ENCODE measurements at places on chromosomes 4 and X.

DNA sequence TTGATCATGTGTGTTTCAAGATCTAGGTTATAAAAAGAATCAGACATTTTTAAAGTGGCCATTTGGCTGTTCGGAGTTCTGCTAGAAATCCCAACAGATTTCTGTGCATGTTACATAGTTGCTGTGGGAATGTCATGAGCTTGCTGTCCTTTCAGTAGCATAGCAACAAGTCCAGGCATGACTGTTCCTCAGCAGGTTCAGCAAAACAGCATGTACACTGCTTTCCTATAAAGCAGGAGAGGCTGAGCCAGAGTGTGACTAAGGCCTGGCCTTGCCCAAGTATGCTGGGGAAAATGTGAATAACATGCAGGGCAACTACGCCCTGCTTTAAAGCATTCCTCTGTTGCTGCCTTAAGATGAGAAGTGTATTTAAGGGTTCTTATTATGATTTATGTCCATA, 217.1 kb upstream of the SMIM31 start:
- DNase-seq: no peak

GRCh38 chr4:128060121-128060698, 902 bp upstream of the LARP1B start:
- no peak for DNase-seq

DNA sequence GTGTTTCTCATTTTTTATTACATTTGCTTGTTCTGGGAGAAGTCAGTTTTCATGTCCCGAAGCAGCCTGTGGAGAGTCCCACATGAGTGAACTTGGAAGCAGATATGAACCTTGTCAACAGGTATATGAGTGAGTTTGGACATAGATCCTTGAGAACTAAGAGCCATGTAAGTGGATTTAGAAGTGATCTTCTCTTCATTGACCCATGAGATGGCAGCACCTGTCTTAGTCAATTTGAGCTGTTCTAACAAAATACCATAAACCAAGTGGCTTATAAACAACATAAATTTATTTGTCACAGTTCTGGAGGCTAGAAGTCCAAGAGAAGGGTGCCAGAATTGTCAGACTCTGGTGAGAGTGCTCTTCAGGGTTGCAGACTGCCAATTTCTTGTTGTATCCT, 1043.8 kb downstream of the ADGRL3 start:
- no peak for DNase-seq

- DNase-seq: no peak
Observed at GRCh38 chr4:101649790-101650515, 140.6 kb upstream of the BANK1 start.

GRCh38 chrX:121336831-121337421, 289.5 kb downstream of the GLUD2 start:
- no peak for DNase-seq

DNA sequence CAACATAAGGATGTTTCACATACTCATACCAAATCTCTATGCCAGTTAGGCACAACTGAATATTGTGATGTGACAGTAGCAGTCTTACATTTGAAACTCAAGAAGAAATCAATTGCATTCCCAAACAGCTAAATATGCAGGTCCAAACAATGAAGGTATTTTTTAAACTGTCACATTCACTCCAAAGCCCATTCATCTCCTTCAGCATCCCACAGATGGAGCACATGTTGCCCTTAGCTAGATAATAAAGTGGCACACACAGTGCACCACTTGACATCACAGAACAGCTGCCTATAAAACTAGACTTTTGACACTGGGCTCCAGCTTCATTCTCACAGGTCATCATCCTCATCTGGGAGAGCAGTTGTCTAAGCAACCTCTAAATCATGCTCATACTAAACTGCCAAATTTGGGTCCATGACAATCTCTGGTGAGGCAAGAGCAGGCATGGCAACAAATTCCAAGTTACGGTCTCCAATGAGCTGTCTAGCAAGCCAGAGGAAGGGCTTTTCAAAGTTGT, 26.2 kb upstream of the ARHGEF6 start:
- DNase-seq: no peak

DNA sequence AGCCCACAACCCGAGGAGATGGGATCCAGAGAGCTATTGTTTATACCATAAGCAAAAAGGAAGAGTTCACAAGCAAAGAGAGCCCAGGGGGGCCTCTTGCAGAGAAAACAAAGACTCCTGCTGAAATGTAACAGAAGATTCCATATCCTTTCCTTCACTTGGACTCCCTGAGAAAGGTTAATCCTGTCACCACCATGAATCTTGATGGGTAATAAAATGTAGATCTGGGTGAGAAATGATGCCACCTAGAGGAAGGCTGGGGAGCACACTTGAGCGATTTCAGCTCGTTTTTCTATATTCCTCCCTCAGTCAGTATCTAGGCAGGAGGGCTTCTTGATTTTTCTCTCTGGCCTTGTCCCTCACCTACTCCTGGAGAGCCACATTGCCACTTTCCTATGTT, 10.2 kb upstream of the KCNE5 start:
- no peak for DNase-seq

DNA sequence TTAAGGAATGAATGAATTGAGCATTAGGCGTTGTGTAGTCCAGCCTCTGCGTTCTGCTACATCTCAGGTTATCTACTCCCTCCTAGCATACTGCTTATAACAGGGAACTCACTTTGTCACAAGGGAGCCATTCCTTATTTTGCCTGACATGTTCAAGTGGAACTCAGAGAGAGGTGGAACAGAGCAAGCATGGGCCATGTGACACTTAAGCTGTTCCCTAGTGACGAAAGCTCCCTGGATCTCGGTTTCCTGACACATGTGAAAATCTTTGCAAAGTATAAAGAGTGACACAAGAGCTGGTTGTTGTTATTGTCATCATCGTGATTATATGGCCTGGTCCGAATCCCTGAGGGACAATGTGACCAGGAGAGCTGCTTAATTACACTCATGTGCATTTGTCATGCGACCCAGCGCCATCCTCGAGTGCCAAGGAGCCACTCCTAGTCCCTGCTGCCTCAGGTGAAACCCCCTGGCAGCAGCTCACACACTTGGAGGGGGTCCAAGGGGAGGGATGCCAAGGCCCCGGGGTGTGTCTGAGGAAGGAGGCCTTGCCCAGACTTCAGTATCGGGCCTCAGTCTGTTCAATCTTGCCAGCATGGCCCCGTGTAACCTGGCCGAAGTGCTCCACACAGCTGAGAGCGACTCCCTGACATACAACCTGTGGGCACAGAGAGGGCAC, 98.5 kb upstream of the MAP3K15 start:
- no peak for DNase-seq

GRCh38 chr4:100340512-100341485, 150.5 kb upstream of the DDIT4L start:
- no peak for DNase-seq

DNA sequence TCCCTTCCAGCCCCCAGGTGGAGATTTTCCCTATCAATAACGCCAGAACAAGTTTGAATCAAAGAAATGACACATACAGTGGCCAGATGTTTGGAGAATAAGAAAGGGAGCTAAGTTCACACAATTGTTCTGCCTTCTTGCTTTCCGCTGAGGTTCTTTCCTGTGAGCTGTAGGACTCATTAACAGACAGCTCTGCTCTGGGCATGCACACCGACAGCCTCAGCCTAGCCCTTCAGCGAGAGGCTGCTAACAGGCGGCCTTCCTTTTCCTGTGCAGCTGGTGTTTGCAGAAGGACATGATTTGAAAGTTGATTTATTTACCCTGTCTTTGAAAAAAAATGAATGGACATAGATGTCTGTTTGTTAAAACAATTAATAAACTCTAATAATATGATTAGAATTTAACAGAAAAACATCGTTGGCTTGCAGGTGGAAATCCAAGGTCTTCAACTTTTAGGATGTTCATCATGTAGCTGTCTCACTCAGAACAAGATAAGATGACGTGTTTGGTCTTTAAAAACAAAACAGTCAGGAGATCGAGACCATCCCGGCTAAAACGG, 183.3 kb downstream of the KDR start:
- DNase-seq: no peak

DNA sequence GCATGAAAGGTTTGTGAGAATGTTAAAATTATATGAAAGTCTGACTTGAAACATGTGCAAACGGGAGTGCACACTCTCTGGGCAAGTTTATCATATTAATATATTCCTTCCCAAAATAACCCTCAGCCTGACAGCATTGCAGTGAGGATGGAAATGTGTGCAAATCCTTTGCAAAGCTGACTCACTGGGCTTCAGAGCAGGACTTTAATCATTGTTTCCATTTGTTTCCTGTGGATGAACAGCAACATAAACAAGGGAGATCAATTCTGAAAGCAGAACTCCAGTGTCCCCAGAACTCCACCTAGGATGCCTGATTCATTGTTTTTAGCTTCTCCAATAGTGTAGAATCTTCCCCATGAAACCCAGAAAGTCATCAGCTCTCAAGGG, 32.9 kb downstream of the SLC2A9 start:
- DNase-seq: no peak

DNA sequence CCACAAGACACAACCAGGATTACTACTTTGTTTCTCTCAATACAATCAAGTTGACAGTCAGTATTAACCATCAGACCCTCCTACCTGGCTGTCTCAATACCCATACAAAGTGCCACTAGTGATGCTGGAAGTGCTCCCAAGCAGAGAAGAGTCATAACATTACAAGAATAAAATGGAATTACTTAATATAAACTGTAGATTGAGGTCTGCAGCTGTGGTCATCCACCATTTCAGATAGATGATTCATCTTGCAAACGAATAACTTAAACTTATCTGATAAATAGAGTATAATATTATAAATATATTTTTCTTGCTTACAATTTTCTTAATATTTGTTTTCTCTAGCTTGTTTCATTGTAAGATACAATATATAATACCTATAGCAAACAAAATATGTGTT, 1034.2 kb upstream of the PCDH10 start:
- DNase-seq: no peak

DNA sequence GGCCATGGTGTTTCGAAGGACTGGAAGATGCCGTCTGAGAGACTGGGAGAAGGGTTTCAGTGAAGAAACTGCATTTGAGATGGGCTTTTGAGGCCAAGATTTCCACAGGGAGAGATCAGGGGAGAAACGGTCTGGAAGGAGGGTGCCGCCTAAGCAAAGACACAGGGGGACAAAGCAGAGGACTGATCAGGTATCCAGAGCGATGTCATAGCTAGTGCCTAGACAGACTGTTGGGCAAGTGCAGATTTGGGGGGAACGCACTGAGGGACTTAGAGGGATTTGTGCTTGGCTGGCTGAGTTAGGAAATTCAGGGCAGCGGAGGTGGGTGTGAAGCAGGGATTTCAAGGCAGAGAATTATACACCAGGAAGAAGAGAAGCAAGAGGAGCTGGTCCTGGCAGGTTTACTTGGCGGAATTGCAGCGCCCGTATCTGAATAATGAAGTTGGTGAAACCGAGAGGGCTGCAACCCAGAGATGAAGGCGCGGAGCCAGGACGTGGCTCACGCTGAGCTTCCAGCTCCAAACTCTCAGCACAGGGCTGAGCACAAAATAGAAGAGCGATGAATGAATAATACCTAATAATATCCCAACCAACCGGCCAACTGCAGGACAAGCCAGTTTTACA, 106.9 kb downstream of the MAML3 start:
- DNase-seq: no peak

DNA sequence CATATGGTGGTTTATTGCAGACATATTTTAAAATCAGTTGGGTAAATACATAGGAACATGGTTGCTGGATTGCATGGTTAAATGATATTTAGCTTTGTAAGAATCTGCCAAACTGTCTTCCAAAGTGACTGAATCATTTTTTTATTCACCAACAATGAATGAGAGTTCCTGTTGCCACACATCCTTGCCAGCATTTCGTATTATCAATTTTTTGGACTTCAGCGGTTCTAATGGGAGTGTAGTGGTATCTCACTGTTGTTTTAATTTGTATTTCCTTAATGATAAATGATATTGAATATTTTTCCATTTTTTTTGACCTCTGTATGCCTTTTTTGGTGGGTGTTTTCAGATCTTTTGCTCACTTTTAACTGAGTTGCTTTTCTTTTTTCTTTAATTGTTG, 1.4 kb upstream of the MTHFD2L start:
- DNase-seq: no peak

GRCh38 chrX:21691512-21692018, 33.4 kb upstream of the KLHL34 start:
- no peak for DNase-seq

DNA sequence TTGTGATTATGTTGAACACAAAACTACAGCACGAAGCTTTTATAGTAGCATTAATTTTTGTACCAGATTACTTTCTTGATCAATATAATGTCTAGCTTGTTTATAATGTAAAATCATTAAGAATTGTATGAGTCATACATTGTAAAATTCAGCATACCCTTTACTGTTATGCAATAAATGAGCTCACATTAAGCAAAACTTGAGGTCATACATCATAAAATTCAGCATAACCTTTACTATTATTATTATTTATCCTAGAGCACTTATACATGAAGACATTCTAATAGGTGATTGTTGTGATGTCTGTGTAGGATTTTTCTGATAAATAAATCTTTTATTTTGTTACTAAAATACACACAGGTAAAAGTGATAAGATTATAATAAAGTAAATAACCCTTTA, 49.4 kb downstream of the DTHD1 start:
- no peak for DNase-seq

DNA sequence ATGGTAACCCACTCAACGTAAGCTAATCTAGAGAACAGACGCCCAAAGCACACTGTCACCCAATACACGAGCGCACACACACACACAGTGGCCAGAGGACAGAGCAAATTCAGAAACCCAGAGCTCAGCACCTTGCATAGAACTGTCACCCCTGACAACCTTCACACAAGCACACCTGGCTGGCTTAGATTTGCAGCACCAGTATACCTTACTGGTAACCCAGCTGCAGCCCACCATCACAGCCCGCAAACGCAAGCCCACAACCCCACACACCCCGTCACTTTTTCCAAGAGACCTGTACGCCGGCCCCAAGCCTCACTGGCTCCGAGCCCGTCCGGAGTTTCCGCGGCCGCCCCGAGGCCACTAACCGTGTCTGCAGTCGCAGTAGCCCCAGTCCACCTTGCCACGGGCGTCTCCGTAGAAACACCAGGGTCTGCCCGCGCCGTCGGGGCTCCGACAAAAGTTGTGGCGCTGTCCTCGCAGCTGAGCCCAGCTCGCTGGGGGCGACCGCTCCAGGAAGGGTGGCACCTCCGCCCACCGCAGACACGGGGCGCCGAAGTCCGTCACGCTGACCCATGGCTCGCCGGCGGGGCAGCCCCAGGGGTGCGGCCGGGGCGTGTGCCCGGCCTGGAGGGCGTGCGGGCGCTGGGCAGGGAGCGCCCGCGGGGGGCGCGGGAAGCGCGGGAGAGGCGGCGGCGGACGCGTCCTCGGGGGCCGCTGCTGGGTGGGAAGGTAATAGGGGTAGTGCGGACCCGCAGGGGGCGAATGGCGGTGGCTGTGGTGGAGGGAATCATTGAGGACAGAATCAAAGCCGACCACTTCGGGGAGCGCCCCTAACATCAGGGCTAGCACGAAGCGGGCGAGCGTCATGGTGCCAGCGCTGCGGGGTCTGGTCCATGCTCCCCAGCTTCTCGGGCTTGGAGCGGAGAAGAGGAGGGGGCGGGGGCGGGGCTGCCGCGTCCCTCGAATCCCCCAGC, 664 bp downstream of the PRSS12 start:
- DNase-seq: no peak

DNA sequence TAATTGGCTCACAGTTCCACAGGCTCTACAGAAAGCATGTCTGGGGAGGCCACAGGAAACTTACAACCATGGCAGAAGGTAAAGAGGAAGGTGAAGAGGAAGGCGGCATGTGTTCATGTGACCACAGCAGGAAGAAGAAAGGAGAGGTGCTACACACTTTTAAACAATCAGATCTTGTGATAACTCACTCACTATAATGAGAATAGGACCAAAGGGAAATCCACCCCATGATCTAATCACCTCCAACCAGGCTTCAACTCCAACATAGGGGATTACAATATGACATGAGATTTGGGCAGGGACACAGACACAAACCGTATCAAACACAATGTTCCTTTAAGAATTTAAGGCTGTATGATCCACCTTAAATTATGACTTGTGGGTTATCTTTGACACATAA, 10.5 kb upstream of the PGM2 start:
- no peak for DNase-seq
